ENCODE measurements at places on chromosomes 6 and 20.
A peak's percentile ranks its signal among the peaks of the same experiment; 100 is the strongest.

DNA sequence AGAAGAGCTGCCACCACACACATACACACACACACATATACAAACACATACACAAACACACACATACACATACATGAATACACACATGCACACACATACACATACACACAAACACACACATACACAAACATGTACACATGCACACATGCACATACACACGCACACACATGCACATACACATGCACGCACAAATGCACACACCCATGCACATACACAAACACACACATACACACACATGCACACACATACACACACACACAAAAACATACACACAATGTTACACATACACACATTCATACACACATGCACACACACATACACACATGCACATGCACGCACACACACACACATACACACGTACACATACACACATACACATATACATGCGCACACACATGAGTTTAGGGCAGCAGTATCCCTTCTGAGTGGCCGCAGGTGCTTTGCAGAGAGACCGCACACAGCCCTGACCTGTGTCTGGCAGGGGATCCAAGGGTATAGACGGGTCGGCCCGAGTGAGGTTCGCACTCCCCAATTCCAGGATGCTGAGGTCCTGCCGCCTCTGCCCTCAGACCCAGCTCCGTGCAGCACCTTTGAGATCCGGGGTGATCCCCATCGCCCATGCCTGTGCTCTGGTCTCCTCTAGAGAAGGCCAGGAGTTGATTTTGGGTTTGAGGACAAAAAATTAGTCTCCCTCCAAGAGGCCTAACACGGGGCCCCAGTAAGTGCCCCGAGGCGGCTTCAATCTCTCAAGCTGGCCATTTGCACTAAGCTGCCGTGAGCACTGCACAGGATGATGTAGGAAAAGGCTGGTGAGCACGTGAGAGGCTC, 56.8 kb downstream of the TMEM242 start:
- DNase-seq = no peak

GRCh38 chr6:99611148-99611547, 4.5 kb downstream of the PRDM13 start:
- no peak for DNase-seq

DNA sequence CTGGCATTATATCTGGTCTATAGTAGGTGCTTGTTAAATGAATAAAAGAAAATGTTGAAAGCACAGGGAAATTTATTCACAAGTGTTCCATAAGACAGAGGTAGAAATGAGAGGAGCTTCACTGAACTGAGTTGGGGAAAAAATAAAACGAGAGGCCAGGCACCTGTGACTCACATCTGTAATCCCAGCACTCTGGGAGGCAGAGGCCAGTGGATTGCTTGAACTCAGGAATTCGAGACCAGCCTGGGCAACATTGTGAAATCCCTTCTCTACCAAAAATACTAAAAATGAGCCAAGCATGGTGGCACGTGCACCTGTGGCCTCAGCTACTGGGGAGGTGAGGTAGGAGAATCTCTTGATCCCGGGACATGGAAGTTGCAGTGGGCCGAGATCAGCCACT, 28.1 kb upstream of the IBTK start:
- no peak for DNase-seq

DNA sequence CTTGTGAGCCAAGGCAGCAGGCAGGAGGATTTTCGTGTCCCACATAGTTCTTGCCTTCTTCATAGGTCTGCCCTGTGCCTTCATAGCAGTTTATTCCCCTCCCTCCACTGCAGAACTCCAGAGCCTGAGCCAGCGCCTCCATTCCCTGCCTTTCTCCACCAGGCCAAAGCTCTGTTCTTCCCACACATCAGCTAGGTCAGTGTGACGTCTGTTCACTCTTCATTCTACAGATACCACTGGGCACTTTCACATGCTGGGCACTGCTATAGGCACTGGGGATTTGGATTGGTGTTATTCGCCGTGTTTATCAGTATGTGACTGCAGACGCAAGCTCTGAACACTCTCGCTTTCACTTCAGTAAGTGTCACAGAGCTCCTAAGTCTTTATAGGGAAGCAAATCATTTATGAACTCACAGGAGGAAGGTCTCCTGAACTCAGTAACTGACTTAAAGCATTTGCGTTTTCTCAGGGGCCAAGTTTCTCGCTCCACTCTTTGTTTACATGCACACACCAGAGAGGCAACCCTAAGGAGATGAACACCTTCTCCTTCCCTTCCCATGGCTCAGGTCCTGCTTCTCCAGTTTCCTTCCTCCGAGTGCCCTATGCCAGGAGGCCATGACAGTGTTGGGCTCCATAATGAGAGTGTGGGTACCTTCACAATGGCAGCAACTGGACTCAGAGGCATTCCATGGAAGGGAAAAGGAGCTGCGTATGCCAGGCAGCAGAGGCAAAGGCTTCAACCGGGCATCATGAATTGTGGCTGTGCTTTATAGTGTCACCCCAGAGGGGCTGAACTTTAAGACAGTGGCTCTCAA, 6.3 kb upstream of the APMAP start:
- no peak for DNase-seq

DNA sequence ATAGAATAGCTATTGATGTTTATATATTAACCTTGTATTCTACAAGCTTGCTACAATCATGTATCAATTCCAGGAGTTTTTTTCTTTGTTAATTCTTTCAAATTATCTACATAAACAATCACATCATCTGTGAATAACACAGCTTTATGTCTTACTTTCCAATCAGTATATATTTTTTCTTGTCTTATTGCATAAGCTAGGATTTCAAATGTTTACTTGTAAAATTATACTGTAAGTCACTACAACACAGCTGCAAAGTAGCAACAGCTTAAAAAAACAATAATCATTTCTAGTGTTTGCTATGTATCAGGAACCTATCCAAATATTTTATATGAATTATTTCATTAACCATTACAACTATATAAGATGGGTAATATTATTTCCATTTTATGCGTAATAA, 270.4 kb downstream of the KIF16B start:
- no peak for DNase-seq

DNA sequence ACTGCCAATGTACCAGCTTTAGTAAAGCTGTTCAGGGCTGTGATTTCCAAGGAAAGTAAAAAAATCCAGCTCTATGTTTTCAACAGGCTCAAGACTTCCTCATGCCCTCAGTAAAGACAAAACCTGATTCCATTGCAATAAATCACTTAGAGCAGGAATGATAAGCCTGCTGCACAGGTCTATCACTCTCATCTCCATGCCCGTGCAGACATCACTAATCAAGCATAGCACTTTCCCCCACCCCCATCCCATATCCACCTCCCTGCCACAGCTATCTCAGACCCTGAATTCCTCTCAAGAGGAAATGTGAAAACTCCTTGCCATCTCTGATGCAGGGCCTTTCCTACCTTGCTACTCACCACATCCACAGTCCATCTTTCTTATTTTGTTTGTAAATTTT, 554.9 kb downstream of the MAFB start:
- no peak for DNase-seq

DNA sequence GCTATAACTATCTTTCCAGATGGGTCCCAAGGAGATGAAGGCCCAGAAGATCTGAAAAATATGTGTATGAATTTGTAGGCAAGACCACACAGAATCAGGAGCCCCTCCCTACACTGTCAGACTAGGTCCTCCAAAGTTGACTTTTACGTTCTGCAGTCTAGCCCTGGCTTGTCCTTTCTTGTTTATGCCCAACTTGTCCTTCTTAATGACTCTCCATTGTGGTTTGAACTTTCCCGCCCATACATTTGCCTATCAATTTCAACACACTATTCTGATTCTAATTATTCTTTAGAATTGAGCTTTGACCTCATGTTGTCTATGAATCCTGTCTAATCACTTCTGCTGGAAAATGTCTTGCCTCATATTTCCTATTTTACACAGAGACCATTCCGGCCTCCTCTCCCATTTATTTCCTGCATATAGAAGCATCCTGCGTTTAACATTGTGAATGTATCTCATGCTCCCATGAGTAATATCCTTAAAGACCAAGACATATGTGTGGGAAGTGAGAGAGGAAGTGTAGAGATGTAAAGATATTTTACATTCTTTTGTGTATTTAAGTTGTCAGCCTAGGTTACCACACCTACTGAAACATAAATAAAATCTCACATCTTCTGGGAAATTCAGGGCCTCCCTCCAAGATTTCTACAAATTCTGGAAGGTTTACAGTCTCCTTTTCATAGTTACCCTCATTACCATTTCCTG, 348.3 kb downstream of the BCKDHB start:
- DNase-seq = no peak

GRCh38 chr20:62576815-62577489, 65.4 kb upstream of the SLCO4A1 start:
- no peak for DNase-seq

DNA sequence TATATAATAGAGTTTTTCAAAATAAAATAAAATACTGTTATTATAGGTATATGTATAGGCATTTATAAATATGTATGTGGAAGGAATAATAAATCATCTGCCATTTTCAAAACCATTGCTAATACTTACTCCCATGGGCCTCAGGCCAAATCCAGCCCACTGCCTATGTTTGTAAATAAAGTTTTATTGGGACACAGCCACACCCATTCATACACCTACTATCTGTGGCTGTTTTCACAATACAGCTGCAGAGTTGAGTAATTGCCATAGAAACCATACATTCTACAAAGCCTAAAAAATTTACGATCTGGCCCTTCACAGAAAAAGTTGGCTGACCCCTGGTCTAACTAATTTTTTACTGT, 9.5 kb downstream of the ALDH5A1 start:
- DNase-seq = no peak

DNA sequence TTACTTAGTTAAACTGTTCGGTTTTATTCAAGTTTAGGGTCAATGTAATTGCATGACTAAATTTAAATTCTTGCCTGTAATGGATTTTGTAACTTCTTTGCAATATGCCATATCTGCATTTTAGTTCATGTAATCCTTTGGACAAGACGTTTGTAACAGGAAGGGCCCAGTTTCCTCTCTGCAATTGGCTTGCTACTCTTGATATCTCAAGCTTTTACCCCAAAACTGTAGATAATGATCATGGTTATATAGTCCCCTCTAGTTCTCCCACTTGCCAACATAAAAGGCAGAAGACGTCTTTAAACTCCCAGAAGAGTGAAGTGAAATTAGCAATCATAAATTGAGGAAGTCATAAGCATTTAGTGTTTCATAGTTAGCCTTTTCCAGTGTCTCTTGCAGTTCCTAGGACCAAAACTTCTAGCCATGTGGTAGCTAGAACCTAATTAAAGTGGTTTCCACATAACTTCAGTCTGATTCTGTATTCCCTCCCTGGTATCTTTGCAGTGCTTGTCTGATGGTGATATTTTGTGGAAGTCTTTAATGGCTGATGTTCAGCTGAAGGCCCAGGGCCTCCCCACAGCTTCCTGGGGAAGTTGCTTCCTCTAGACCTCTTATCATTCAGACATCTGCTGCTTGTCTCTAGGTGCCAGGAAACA, 117.8 kb upstream of the SUPT3H start:
- DNase-seq = no peak

- no peak for DNase-seq
These were observed 31.3 kb upstream of the FAM184A start for GRCh38 chr6:119109654-119110325.

- DNase-seq = no peak
These were observed 48.4 kb upstream of the PTGIS start for GRCh38 chr20:49616154-49617007.

DNA sequence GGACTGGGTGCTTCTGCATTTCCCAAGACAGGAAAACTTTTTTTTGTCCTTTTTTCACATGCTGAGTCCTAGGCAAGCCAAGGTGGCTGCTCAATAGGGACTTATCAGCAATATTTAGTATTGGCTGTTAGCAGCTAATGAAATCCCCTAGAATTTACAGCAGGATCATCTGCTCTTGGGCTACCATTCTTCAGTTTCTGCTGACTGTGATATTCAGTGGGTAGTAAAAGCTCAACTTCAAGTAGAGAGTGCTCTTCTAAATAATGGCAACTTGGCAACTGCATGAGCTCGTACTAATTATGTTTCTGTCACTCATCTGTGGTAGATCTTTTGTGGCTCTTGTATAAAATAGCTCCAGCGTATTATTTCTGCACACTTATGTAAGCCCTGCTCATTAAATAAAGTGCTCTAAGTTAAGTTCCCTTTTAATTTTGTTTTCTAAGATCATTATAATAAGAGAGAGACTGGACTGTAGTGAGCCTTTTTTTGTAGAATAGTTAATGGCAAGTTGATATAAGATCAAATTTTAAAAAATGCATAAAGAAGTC, 110.3 kb downstream of the SLC35F1 start:
- no peak for DNase-seq

DNA sequence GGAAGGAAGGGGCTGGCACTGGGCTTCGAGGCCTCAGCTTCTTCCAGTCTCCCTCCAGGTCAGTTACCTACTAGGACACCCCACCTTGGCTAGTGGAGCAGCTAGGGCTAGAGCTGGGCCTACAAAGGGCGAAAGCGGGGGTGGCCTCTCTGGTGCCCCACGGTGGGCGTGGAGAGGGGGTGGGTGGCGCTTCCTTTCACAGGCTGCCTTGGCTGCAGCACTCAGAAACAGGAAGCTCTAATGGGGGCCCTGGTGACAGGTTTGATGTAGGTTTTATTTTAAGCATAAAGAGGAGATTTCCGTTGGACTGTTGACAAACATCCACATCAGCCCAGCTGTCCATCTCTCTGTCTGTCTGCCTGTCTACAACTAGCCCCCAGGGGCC, 13.4 kb downstream of the FAM110A start:
- peak; percentile 42 for DNase-seq

DNA sequence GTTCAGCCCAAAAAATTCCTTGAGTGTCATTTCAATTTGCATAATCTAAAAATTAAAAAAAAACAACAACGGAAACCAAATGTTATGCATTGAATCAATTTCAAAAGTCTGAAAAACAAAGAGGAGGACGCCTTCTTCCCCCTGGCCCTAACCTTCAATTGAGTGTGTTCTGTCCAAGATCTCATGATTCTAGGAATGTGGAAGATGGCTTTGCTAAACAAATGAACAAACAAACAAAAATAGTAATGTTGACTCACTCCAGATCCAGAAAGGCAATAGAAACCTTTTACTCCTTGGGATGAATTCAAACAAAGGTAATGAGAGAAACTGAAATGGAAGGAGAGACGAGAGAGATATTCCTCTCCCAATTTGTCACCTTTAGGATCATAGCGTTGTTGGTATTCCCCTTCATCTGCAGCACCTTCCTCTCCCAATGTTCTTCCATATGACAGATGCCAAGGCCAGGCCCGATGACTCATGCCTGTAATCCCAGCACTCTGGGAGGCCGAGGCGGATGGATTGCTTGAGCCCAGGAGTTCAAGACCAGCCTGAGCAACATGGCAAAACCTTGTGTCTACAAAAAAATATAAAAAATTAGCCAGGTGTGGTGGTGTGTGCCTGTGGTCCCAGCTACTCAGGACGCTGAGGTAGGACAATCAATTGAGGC, 109.2 kb upstream of the ADGRF1 start:
- DNase-seq = no peak
